Activated naive CD4-positive, alpha-beta T cell treated with anti-CD3 and anti-CD28 coated beads for 36 hours (primary cell): ENCODE measurements at places on chromosomes 3 and 15.

GRCh38 chr15:71153823-71154524, 38.7 kb downstream of the THSD4 start:
- H3K4me3 ChIP-seq, result no peak overlapping the region
- peaks cover 4% of the 10 kb centered on the region for H3K27me3 ChIP-seq
- no peaks in the 10 kb centered on the region for H3K4me1 ChIP-seq
- no peaks in the 10 kb centered on the region for H3K36me3 ChIP-seq
- no peak overlapping the region for H3K27ac ChIP-seq

GRCh38 chr3:114418107-114418506, 124.3 kb downstream of the TIGIT start:
- H3K27me3 ChIP-seq, result no peaks in the 10 kb centered on the region
- H3K4me1 ChIP-seq, result peaks cover 32% of the 10 kb centered on the region
- H3K4me3 ChIP-seq, result peak overlapping the region; percentile 36
- DNase-seq, result no peak
- peak overlapping the region; percentile 56 for H3K27ac ChIP-seq
- H3K36me3 ChIP-seq, result no peaks in the 10 kb centered on the region

GRCh38 chr3:84885199-84885882, 73.4 kb upstream of the CADM2 start:
- H3K4me3 ChIP-seq, result no peak overlapping the region
- no peak for DNase-seq

DNA sequence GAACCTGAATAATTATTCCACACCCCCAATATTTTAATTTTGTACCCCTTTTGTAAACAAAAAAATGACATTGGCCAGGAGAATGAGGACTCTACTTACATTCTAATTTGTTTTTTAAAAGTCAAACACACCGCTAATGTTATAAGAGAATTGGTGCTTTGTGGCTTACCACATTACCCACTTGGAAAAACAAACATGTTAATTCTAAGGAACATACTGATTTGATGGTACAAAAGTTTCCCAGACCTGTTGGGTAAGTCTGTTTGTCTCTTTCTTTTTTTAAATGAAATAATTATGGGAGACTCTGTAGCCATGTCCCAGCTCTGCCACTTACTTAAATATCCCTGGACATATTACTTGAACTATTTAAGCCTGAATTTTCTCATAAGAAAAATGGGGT, 352.5 kb upstream of the C2CD4B start:
- no peak overlapping the region for H3K4me3 ChIP-seq
- DNase-seq, result no peak
- no peaks in the 10 kb centered on the region for H3K4me1 ChIP-seq

- H3K27me3 ChIP-seq, result no peaks in the 10 kb centered on the region
- H3K36me3 ChIP-seq, result no peaks in the 10 kb centered on the region
- no peak for DNase-seq
- H3K4me3 ChIP-seq, result no peak overlapping the region
- H3K27ac ChIP-seq, result no peak overlapping the region
- H3K4me1 ChIP-seq, result peaks cover 16% of the 10 kb centered on the region
Measured at GRCh38 chr15:74319138-74319460, 48.3 kb downstream of the CYP11A1 start.

DNA sequence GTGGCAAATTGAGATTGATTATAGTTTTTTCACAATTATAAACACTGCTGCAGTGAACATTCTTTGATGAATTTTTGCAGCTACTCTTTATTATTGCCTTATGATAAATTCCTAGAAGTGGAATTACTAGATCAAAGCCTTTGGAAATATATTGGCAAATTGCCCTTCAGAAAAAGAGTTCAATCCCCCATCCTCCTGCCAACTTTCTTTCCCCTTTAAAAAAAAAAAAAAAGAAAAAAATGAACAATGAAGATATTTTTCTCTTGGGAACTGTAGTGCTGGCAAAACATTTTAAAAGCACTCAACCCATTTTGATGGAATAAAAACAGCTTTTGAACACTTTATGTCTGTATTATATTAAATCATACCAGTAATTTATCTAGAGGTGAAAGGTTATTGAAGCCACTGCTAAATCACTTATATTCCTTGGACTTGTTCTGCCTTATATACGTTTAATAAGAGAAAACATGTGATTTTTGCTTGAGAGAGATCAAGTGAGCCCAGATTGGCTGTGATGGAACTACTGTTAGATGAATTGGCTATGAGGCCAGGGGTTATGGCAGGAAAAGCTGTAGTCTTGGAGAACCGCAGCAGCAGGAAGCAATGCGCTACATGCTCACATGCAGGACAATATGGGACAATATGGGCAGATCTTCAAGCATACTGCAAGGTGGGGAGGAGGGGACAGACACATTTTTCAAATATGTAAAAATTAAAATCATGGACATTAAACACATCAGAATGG, 212.8 kb upstream of the C2CD4B start:
- DNase-seq, result no peak
- H3K27ac ChIP-seq, result no peak overlapping the region
- H3K4me1 ChIP-seq, result no peaks in the 10 kb centered on the region
- H3K36me3 ChIP-seq, result no peaks in the 10 kb centered on the region

- no peaks in the 10 kb centered on the region for H3K4me1 ChIP-seq
- H3K27ac ChIP-seq, result no peak overlapping the region
- H3K4me3 ChIP-seq, result no peak overlapping the region
- no peaks in the 10 kb centered on the region for H3K36me3 ChIP-seq
- no peak for DNase-seq
Measured at GRCh38 chr3:22450786-22451400, 699.9 kb upstream of the ZNF385D start.

DNA sequence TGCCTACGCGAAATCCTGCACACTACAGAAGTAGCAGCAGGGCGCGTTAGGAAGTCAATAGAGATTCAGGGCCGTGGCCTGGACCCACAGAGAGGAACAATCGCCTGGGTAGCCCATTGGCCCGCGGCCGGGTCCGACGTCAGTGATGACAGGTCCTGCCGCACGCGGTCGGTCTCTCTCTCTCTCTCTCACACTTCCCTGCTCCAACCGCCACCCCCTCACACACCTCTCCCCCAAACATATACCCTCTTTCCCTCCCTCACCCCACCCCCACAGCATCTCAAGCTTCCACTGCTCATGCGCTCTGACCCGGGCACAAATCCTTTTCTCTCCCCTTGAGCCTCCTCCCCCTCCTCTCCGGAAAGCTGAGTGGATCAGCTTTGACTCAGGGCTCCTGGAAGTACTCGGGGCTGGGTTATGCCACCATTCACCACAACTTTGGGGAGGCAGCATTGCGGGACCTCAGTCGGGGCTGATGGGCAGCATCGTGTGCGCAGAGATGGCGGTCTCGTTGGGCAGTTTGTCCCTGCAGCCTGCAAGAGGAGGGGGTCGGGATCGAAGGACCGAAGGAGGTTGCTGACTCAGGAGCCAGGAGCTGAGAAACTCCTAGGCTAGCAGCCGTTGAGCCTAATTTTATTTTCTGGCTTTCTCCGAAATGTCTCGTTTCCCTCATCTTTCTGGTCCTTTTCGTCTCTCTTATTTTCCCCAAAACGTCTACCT, 9.0 kb downstream of the ZIC4 start:
- peaks cover 77% of the 10 kb centered on the region for H3K27me3 ChIP-seq
- peaks cover 13% of the 10 kb centered on the region for H3K36me3 ChIP-seq
- no peak for DNase-seq

- DNase-seq, result no peak
- H3K36me3 ChIP-seq, result no peaks in the 10 kb centered on the region
- H3K4me1 ChIP-seq, result no peaks in the 10 kb centered on the region
- no peak overlapping the region for H3K4me3 ChIP-seq
- no peaks in the 10 kb centered on the region for H3K27me3 ChIP-seq
Measured at GRCh38 chr3:77967621-77968020, 927.7 kb downstream of the ROBO2 start.

GRCh38 chr3:66885326-66886000, 112.6 kb upstream of the KBTBD8 start:
- H3K4me1 ChIP-seq, result no peaks in the 10 kb centered on the region
- no peaks in the 10 kb centered on the region for H3K36me3 ChIP-seq
- H3K4me3 ChIP-seq, result no peak overlapping the region
- H3K27ac ChIP-seq, result no peak overlapping the region

- no peak overlapping the region for H3K4me3 ChIP-seq
- no peak for DNase-seq
- no peaks in the 10 kb centered on the region for H3K27me3 ChIP-seq
- no peaks in the 10 kb centered on the region for H3K4me1 ChIP-seq
- no peak overlapping the region for H3K27ac ChIP-seq
Measured at GRCh38 chr3:5974630-5975322, 787.3 kb downstream of the EDEM1 start.

- H3K36me3 ChIP-seq, result no peaks in the 10 kb centered on the region
- H3K27ac ChIP-seq, result no peak overlapping the region
- H3K27me3 ChIP-seq, result no peaks in the 10 kb centered on the region
- H3K4me3 ChIP-seq, result no peak overlapping the region
- no peaks in the 10 kb centered on the region for H3K4me1 ChIP-seq
Measured at GRCh38 chr15:98085003-98085639, 124.6 kb downstream of the ARRDC4 start.

DNA sequence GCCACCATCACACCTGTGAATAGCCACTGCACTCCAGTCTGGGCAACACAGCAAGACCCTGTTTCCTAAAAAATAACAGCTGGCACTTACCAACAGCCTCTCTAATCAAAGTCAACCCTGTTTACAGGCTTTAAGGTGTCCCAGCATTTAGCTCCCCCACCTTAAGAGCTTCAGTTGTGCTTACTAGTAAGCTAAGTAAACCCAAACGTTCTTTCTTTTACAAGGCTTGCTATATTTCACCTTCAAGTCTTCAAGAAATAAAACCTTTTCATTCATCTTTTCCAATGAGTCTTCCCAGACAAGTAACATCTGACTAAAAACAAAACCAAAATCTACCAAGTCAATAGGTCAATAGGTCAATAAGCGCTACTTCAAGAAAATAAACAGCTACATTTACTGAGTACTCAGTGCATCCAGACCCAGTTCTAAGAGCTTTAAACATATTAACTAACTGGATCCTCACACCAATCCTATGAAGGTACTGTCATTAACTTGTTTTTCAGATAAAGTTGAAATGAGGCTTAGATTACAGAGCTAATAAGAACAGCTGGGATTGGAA, 62.4 kb downstream of the PBRM1 start:
- H3K4me3 ChIP-seq, result no peak overlapping the region
- H3K36me3 ChIP-seq, result peaks cover 29% of the 10 kb centered on the region
- no peak for DNase-seq
- H3K4me1 ChIP-seq, result peaks cover 30% of the 10 kb centered on the region
- no peak overlapping the region for H3K27ac ChIP-seq
- no peaks in the 10 kb centered on the region for H3K27me3 ChIP-seq

- peak; percentile 27 for DNase-seq
- H3K27me3 ChIP-seq, result peaks cover 35% of the 10 kb centered on the region
- no peak overlapping the region for H3K27ac ChIP-seq
Measured at GRCh38 chr15:101578443-101578894, 73.7 kb downstream of the TM2D3 start.

GRCh38 chr15:101027273-101027901, 108.2 kb downstream of the LRRK1 start:
- H3K27me3 ChIP-seq, result peaks cover 4% of the 10 kb centered on the region
- DNase-seq, result no peak
- H3K4me3 ChIP-seq, result no peak overlapping the region
- H3K36me3 ChIP-seq, result no peaks in the 10 kb centered on the region
- no peak overlapping the region for H3K27ac ChIP-seq
- no peaks in the 10 kb centered on the region for H3K4me1 ChIP-seq

DNA sequence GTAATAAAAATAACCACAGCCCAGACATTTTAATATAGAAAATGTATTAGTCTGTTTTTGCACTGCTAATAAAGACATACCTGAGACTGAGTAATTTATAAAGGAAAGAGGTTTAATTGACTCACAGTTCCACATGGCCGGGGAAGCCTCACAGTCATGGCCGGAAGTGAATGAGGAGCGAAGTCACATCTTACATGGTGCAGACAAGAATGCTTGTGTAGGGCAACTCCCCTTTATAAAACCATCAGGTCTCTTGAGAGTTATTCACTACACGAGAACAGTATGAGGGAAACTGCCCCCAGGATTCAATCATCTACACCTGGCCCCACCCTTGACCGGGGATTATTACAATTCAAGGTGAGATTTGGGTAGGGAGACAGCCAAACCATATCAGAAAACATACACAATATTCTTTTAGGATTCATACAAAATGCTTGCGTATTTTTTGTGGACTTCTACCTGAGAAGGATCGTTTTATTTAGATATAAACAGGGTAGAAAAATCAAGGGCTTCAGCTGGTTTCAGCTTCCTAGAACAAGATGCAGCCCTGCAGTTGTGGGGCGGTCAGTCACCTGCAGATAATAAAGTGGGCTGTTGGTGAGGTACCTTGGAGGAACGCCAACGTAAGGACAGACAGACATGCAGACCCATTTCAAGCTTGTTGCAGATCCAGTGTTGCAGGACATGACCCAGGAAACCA, 101.9 kb downstream of the TNIK start:
- H3K27me3 ChIP-seq, result no peaks in the 10 kb centered on the region
- H3K4me3 ChIP-seq, result no peak overlapping the region
- H3K4me1 ChIP-seq, result peaks cover 66% of the 10 kb centered on the region

DNA sequence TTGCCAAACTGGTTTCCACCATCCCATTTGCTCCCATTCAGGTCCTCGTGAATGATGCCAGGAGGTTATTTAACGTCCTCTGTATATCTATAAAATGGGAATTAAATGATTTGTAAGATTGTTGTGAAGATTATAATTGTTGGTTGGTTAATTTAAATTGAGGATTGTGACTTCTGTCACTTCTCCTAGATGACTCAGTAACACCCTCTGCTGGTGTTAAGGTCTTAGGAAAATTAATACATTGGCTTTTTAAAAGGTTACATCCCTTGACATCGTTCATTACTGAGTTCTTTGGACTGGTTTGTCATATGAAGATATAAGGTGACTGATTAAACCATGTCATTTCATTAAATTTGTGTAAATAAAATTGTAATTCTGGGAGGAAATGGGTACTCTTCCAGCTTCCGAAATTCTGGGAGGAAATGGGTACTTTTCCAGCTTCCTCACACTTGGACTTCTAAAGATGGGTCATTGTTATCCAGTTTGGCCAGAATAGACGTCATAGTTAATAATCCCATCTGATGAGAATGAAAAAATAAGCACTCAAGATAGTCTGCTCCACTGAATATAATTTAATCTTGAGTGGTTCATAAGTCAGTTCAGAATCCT, 33.3 kb upstream of the PAQR5 start:
- H3K27ac ChIP-seq, result no peak overlapping the region
- H3K4me3 ChIP-seq, result no peak overlapping the region
- H3K36me3 ChIP-seq, result peaks cover 6% of the 10 kb centered on the region
- H3K27me3 ChIP-seq, result no peaks in the 10 kb centered on the region
- H3K4me1 ChIP-seq, result no peaks in the 10 kb centered on the region

GRCh38 chr3:59709702-59710553, 660.1 kb upstream of the CFAP20DC start:
- H3K4me1 ChIP-seq, result no peaks in the 10 kb centered on the region
- no peaks in the 10 kb centered on the region for H3K36me3 ChIP-seq
- H3K4me3 ChIP-seq, result no peak overlapping the region
- peak; percentile 32 for DNase-seq

- H3K4me1 ChIP-seq, result peaks cover 13% of the 10 kb centered on the region
- peak; percentile 52 for DNase-seq
- H3K4me3 ChIP-seq, result no peak overlapping the region
- H3K27ac ChIP-seq, result no peak overlapping the region
- H3K36me3 ChIP-seq, result no peaks in the 10 kb centered on the region
Measured at GRCh38 chr3:127484601-127485388, 105.7 kb downstream of the TPRA1 start.

- peaks cover 6% of the 10 kb centered on the region for H3K27me3 ChIP-seq
- no peaks in the 10 kb centered on the region for H3K4me1 ChIP-seq
- H3K36me3 ChIP-seq, result no peaks in the 10 kb centered on the region
- no peak overlapping the region for H3K4me3 ChIP-seq
Measured at GRCh38 chr3:178645503-178645902, 109.3 kb downstream of the KCNMB2 start.
